ENCODE measurements at places on chromosomes 3 and 15.
A peak's percentile ranks its signal among the peaks of the same experiment; 100 is the strongest.

GRCh38 chr3:64235605-64236004 is 10.3 kb upstream of the PRICKLE2 start:
- no peak for DNase-seq

DNA sequence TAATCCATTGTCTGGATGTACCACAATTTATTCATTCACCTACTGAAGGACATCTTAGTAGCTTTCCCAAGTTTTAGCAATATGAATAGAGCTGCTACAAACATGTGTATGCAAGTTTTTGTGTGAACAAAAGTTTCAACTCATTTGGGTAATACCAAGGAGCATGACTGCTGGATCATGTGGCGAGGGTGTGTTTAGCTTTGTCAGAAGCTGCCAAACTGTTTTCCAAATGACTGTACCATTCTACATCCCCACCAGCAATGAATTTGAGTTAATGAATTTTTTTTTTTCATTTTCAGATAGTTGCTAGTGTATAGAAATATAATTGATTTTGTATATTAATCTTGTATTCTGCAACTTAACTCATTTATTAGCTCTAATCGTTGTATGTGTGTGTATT is 20.0 kb upstream of the ELP6 start:
- no peak for DNase-seq

GRCh38 chr3:27089068-27089467 is 280.1 kb downstream of the NEK10 start:
- DNase-seq = no peak

GRCh38 chr15:80920271-80920699 is 69.3 kb downstream of the MESD start:
- DNase-seq = no peak

- no peak for DNase-seq
Observed at GRCh38 chr3:7721869-7722268, 779.8 kb upstream of the LMCD1 start.

GRCh38 chr3:70856414-70857162 is 544.1 kb upstream of the MDFIC2 start:
- no peak for DNase-seq

GRCh38 chr3:5917932-5918331 is 730.4 kb downstream of the EDEM1 start:
- DNase-seq = no peak

DNA sequence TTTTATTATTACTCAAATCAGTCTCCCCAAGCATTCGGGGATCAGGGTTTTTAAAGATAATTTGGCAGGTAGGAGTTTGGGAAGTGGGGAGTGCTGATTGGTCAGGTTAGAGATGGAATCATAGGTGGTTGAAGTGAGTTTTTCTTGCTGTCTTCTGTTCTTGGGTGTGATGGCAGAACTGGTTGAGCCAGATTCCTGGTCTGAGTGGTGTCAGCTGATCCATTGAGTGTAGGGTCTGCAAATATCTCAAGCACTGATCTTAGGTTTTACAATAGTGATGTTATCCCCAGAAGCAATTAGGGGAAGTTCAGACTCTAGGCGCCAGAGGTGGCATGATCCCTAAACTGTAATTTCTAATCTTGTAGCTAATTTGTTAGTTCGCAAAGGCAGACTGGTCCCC is 20.6 kb upstream of the TRANK1 start:
- peak; percentile 76 for DNase-seq

- DNase-seq = no peak
Observed at GRCh38 chr3:51709675-51710074, 2.8 kb downstream of the GRM2 start.

DNA sequence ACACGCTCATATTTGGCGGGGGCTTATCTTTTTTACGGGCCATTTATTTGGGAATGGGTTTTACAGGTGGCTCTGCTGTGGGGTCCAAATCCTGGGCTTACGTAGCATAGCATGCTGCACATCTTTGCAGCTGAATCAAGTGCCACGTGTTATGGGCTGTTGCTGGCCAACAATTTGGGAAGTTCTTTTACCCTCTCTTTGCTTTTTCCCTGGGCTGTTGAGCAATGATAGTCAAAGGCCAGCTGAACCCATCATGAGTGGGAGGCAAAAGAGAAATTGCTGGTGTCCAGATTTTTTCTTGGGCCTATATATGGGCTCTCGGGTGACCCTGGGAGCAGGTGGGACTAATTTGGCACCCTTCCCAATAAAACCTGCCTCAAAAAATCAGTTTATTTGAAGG is 209.3 kb upstream of the SATB1 start:
- no peak for DNase-seq

- no peak for DNase-seq
Observed at GRCh38 chr3:1183320-1184048, 90.7 kb downstream of the CNTN6 start.

DNA sequence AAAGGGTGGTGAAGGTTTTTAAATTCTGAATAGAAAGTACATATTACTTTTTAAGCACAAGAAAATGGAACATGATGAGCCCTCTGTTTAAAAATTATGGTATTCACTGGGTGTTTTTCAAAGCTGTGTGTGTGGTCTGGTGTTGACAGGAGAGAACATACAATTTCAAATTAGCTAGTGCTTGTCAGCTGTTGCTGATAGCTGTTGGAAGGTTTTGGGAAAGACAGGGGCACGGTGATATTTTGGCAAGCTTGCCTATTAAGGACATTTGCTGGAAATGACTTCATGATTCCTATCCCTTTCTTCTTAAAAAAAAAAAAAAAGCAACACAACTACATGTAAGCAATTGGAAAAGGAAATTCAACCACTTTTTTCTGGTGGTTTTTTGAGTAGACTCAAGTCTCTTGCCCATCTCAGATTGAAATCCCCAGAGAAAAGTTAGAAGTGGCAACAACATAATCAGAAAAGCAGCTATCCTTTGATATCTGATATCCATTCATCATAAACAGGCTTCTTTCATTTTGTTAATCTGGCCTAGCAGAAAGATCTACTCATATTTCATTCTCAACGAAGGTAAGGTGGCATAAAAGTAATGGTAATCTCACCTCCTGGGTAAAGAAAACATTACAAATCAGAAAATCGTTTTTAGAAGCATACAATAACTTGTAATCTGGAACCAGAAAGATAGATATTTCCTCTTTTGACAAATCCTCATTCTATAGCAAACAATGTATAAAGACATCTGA is 130.0 kb downstream of the RBMS3 start:
- no peak for DNase-seq

DNA sequence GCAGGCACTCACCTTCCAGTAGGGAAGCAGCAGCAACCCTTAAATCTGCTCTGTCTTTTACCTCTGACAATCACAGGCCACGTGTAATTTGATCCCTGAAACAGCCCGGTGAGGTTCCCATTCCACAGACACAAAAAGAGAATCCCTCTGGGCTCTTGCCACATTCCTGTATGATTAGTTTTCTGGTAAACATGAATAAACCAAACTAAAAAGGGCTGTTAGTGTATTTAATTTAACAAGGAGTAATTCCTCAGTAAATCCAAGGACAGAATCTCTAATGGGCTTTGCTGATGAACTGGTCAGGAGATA is 186.9 kb downstream of the FAM43A start:
- DNase-seq = no peak

DNA sequence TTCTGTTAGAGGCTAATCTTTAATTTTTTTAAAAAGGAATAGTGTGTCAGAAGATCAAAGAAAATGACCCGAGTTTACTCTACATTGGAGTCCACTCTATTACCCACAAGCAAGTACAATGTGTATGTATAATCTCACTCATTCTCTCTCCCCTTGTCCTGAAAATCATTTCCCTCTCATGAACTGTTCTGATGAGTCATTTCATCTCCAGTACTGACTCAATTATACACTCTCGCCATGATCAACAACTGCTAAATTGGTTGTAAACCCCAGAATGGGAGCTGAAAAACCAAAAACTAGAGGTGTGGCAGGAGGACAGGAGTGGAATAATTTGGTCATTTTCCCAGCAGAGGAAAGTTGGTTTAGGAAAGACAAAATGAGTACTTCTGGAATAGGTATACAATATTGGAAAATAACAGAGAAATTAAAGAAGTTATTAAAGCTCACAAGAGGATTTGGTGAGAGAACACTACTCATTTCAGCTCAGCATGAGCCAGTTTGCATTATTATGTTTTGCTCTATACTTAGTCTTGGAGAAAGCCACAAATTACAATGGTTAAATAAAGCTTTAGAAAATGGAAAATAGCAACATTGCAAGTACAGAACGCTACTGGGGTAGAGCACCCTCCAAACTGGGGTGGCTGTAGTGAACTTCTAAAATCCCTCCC is 144.3 kb upstream of the PFN2 start:
- DNase-seq = no peak

DNA sequence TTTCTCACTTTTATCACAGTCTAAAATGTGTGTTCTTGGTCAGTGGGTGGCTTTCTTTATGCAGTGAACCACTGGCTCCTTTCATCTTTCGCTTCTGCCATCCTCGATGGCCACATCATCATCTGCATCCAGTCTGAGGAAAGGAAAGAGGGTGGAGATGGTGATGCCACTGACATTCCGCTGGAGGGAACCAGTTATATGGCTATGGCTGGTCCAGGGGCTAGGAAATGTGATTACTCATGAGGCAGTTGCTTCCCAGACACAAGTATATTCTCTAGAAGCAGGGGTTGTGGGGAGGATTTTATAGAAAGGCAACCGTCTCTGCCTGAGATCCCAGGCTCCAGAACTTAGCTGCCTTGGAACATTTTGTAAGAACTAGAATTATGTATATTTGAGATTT is 246.7 kb upstream of the AZI2 start:
- DNase-seq = no peak

DNA sequence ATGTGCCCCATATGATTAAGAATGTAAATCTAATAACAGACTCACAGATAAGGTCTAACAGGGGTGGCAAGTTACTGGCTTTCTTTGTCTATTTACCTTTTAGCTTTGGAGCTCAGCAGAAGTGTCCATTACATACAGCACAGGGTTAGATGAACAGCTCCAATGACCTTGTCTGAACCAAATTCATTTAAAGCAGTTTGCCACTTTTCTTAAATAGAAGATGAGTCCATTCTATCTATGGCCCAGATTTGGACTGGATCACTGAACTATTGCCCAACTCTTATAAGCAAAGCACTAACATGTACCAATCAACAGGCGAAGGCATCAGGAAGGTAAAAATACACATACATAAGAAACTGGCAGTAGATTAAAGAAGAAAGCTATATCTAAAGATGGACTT is 214.4 kb downstream of the TIGIT start:
- DNase-seq = no peak

DNA sequence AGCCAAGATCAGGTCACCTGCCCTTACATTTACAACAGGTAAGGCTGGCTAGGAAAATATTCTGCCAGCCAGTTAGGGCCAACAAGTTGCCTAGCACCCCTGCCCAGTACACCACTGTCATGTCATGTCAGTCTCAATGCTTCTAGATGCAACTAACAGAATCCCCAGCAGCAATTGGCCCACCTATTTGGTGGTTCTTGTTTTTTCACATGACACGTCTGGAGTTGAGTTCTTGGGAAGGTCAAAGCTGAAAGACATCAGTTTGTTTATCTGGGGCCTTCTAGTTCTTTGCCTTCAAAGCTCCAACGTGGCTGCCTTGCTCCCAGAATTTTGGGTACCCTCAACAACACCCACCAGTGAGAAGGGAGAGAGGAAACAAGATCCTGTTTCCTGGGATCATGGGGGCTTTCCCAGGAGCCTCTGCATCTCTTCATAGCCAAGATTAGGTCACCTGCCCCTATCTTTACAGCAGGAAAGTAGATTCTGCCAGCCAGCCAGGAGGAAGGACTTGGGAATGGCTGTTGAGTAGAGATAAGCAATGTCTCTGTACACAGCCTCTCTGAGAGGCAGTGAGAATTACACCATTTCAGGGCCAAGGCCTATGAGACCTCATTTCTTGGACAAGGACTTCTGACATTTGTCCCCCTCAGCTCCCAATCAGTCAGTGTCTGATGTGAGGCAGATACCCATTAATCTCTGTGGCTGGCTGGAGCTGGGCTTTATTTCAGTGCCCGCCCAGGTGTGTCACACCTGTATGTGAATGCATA is 8.6 kb downstream of the GPX1 start:
- DNase-seq = no peak

DNA sequence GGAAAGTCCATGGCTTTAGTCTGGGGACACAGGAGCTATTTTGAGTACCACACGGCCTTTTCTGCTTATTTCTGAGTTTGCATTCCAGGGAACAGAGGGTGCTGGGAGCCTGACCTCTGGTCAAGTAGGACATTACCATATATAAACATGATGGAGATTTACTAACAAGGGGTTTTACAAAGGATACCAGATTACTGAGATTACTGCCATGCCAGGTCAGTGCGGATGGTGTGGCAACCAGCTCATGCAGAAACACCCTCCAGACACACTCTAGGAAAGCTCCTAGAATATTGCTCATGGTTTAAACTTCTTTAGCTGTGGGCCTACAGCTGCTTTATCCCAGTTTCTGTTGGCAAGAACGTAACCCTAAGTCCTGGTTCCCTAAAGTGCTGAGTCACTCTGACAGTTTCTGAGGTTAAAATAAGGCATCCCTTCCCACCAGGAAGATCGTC is 54.3 kb upstream of the AGTR1 start:
- DNase-seq = no peak

DNA sequence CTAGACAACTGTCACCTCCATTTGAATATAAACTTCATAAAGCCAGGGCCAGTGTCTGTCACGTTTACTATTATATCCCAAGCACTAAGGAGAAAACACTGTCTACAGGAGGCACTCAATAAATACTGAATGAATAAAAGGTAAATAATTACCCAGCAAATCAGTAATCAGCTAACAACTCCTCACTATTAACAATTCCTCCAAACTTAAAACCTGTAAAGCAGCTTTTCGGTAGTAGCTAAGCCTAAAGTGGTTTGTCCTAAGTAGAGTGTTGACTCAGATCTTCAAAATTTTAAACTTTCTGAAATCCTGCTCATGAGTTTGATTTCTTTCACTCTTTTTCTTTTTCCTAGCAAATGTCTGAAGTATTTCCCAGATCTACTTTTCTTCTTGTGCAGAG is 39.9 kb downstream of the C3orf80 start:
- no peak for DNase-seq

DNA sequence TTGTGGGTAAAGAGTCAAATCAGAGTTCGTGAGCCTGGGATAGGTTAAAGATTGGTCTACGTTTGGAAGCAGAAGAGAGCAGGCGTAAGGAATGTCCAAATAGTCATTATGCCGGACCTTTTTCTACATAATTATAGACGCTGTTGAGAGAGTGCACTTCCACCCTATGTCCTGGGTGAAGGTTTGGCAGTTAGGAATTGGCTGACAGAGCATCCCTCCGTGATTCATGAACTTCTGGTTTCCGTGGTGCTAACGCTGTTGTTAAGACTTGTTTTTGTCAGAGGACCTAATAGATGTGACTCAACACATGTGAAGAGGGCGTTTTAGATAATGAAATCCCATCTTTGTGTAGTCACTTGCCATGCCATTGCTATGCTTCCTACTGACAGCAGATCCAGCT is 1.1 kb downstream of the EAF1 start:
- no peak for DNase-seq
